MCF 10A (cell line): ENCODE measurements at places on chromosomes 6 and 20. TPM values are rescaled to one million over a fixed set of nuclear protein-coding genes. Genes with fewer than 3 reads are reported as not detected.
A peak's percentile ranks its signal among the peaks of the same experiment; 100 is the strongest.

DNA sequence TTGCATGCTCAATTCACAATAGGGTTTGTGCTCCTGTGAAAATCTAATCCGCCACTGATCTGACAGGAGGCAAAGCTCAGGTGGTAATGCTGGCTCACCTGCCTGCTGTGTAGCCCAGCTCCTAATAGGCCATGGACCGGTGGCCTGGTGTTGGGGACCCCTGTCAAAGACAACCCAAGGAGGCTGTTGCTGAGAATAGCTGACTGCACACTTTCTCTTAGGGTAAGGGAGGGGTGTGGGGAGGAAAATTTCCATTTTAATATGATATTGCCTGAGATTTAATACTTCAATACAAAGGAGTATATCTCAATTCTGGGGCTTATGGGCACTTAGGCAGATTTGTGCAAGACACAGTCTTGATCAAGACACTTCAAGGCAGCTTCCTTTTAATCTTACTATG lies 105.8 kb downstream of the ALDH8A1 start:
- no peaks in the 10 kb centered on the region for H3K4me1 ChIP-seq
- no peak overlapping the region for H3K27ac ChIP-seq
- no peak for DNase-seq
- H3K27me3 ChIP-seq: no peaks in the 10 kb centered on the region
- H3K36me3 ChIP-seq: no peaks in the 10 kb centered on the region

DNA sequence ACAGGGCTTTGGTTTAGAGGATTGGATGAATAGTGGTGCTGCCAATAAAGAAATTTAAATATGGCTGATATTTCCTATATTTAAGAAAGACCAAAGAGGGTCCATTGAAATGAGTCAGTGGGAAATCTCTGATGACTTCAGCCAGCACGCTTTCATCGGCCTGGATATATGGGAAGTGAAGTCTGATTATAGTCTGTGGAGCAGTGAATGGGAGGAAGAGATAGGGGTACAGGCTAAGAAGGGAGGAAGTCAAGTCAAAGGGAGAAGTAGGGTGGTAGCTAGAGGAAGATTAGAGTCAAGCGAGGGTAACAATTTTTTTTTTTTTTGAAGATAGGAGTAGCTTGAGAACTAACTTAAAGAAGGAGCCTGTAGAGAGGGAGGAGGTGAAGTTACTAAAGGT lies 22.7 kb downstream of the SLC16A10 start:
- no peak overlapping the region for H3K27ac ChIP-seq
- no peak overlapping the region for H3K4me3 ChIP-seq
- H3K36me3 ChIP-seq: no peaks in the 10 kb centered on the region
- DNase-seq: no peak

DNA sequence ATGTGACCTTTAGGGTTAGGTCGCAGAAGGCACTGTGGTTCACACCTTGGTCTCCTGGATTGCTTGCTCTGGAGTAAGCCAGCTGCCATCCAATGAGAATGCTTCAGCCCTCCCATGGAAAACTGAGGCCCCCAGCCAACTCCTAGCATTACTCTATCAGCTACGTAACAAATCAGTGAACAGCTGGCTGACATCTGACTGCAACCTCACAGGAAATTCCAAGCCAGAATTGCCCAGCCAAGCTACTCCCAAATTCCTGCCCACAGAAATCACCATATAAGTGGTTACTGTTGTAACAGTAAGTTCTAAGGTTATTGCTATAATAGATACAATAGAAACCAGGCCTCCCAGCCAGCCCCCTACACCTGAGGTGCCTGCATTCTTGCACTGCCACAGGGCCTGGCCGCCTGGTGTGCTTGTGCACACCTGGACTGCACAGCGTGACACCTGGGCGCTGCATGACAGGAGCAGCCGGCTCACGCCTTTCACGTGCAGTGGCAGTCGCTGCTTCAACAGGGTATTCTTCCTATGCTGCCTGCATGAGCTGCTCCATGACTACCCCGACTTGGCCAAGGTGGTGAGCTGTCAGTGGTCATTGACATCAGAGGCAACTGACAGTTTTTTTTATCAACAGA lies 429.7 kb upstream of the RUNX2 start:
- H3K4me1 ChIP-seq: no peaks in the 10 kb centered on the region
- no peak for DNase-seq
- no peak overlapping the region for H3K4me3 ChIP-seq
- no peak overlapping the region for H3K27ac ChIP-seq
- no peaks in the 10 kb centered on the region for H3K27me3 ChIP-seq
- no peaks in the 10 kb centered on the region for H3K36me3 ChIP-seq

DNA sequence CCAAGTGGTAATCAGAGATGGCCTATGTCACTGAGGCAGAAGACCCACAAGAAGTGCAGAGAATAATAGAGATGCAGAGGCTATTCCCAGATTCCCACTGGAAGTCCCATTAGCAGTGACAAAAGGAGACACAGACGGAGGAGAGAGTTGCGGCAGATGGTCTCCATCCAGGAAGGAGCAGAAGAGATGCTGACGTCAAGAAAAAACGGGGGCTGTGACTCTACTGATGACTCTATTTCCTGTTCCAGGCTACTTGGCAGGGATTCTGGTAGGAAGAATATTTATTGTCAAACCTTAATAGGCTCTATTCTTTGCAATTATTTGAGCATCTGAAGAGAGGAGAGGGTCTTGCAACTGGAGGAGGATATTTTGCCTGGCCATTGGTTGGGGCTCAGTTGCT lies 246.0 kb upstream of the ECI2 start:
- H3K36me3 ChIP-seq: no peaks in the 10 kb centered on the region
- H3K4me3 ChIP-seq: no peak overlapping the region
- DNase-seq: no peak
- peaks cover 5% of the 10 kb centered on the region for H3K4me1 ChIP-seq
- no peaks in the 10 kb centered on the region for H3K27me3 ChIP-seq

GRCh38 chr6:27545271-27546046 lies 72.6 kb upstream of the ZNF184 start:
- H3K4me1 ChIP-seq: peaks cover 22% of the 10 kb centered on the region
- peaks cover 11% of the 10 kb centered on the region for H3K36me3 ChIP-seq
- peak overlapping the region; percentile 83 for H3K4me3 ChIP-seq
- peak; percentile 87 for DNase-seq
- H3K27me3 ChIP-seq: no peaks in the 10 kb centered on the region

DNA sequence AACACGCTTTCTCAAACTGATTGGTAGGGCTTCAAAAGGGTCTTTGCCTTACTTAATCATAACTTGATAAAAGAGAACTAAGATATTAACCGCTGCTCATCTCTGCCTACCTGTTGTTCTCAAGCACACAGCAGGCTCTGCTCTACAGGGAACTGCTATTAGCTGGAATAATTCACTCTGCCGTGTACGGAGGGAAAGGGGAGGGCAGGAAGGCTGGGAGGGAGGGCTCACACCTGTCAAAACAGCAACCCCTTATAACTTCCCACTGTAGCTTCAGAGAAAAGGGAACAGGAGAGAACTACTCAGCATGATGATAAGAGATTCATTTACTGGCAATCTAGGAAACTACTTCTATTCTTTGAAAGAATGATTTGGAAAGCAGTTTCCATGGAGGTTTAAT lies 75.1 kb downstream of the ZMYND8 start:
- no peak for DNase-seq
- H3K27ac ChIP-seq: peak overlapping the region; percentile 80
- peaks cover 26% of the 10 kb centered on the region for H3K4me1 ChIP-seq
- H3K4me3 ChIP-seq: no peak overlapping the region

DNA sequence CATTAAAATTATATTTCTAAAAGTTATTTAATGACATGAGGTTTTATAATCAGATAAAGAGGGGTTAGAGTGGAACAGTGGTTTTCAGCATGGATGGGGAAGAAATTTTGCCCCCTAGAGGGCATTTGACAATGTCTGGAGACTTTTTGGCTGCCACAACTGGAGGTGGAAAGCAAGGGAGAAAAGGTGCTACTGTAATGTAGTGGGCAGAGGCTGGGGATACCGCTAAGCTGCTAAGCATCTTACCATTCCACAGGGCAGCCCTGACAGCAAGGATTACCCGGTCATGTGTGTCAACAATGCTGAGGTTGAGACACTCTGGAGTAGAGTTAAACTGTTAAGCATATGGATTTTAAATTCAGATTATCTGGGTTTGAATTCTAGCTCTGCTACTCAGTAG lies 52.9 kb upstream of the FABP7 start:
- no peaks in the 10 kb centered on the region for H3K27me3 ChIP-seq
- DNase-seq: peak; percentile 58
- H3K27ac ChIP-seq: no peak overlapping the region
- no peaks in the 10 kb centered on the region for H3K4me1 ChIP-seq
- H3K36me3 ChIP-seq: no peaks in the 10 kb centered on the region

GRCh38 chr6:144528743-144529425 lies 243.7 kb downstream of the UTRN start:
- no peak overlapping the region for H3K4me3 ChIP-seq
- no peaks in the 10 kb centered on the region for H3K27me3 ChIP-seq
- peak; percentile 13 for DNase-seq
- H3K27ac ChIP-seq: peak overlapping the region; percentile 49

The METTL24 gene
- not detected in 2 replicates for total RNA-seq

The SAMD10 gene
- 4.4 and 4.5 TPM in 2 replicates for total RNA-seq

The TRIM40 gene
- total RNA-seq: not detected in 2 replicates

The RIMS4 gene
- total RNA-seq: not detected in 2 replicates

The CRYBG1 gene
- 36.5 and 45.3 TPM in 2 replicates for total RNA-seq

The RIMS1 gene
- total RNA-seq: not detected in 2 replicates

The RXRB gene
- total RNA-seq: 29.6 and 35.1 TPM in 2 replicates
